CD4-positive, CD25-positive, alpha-beta regulatory T cell (primary cell): ENCODE measurements at places on chromosomes 7 and 10. TPM values are rescaled to one million over a fixed set of nuclear protein-coding genes. Genes with fewer than 3 reads are reported as not detected.

Gene SPDYE9
- not detected for total RNA-seq

Gene FAM25G
- not detected for total RNA-seq

DNA sequence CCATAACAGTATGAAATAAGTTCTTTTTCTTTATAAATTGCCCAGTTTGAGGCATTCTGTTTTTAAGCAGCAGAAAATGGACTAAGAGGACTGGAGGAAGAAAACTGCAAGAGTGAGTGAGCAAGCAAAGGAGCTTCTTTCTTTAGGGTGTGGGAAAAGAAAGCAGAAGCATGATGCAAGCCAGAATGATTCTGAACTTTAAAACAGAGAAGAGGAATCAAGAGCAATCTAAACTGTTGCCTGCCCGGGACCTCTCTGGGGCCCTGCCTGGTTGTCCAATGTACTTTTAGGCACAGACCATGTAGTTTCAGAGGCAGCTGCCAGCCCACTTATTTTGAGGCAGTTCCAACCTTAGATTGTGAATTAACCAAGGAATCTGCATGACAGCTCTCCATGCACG is 186.3 kb downstream of the PLPP4 start:
- no peak overlapping the region for H3K27ac ChIP-seq
- no peak for DNase-seq
- no peaks in the 10 kb centered on the region for H3K4me1 ChIP-seq
- no peaks in the 10 kb centered on the region for H3K27me3 ChIP-seq

DNA sequence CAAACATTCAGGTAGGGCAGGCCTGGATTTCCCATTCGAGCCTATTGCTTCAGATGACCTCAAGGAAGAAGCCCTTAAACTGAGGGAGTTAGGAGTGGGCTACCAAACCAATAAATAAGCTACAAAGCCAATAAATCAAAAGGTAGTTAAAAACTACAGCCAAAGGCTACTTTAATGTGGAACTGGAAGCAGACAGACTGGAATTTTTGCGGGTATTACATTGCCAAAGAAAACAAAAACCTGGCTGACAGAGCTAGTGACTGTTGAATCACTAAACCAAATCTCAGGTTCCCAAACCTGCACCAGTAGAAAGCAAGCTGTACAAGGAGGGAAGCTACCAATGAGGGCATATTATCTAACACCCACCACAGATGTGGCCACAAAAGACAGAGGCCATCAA is 315.6 kb downstream of the GRM8 start:
- no peak overlapping the region for H3K27ac ChIP-seq
- no peaks in the 10 kb centered on the region for H3K4me1 ChIP-seq
- no peaks in the 10 kb centered on the region for H3K36me3 ChIP-seq
- H3K27me3 ChIP-seq: no peaks in the 10 kb centered on the region

DNA sequence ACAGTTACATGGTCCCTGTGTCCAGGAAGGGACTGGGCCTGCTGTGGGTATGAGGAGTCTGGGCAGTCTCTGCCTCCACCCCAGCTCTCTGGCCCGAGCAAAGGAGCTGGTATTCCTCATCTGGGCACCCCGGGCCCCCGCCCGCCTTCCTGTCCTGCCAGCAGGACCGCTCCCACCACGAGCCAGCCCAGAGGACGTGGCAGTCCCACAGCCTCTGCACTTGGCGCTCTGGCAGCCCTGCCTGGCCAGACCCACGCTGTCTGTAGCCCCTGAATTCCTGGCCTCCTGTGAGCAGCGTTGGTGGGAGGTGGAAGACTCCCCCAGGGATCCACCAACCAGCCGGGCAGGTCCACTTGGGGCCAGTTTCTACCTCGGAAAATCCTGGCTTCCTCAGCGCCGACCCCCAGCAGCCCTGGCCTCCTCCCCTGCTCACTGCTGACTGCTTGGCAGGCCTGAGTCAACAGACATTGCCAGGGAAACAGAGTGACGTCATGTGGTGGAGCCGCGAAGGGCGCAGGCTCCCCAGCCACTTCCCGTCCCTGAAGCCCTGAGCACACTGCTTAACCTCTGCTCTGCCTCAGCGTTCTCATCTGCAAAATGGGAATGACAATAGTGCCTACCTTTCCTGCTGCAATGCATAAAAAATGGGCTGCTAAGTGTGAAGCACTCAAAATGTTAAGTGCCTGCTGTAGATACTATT is 21.6 kb upstream of the LIMK1 start:
- no peak overlapping the region for H3K4me3 ChIP-seq
- no peaks in the 10 kb centered on the region for H3K36me3 ChIP-seq
- peaks cover 7% of the 10 kb centered on the region for H3K4me1 ChIP-seq
- peak overlapping the region; percentile 50 for H3K27ac ChIP-seq

- H3K4me3 ChIP-seq: no peak overlapping the region
- H3K36me3 ChIP-seq: peaks cover 2% of the 10 kb centered on the region
- no peaks in the 10 kb centered on the region for H3K27me3 ChIP-seq
Observed at GRCh38 chr7:151681726-151682125, 162.0 kb upstream of the RHEB start.

- DNase-seq: no peak
- H3K4me1 ChIP-seq: no peaks in the 10 kb centered on the region
- H3K27ac ChIP-seq: no peak overlapping the region
- no peaks in the 10 kb centered on the region for H3K36me3 ChIP-seq
- H3K27me3 ChIP-seq: no peaks in the 10 kb centered on the region
- H3K4me3 ChIP-seq: no peak overlapping the region
Observed at GRCh38 chr10:59325116-59325515, 37.2 kb downstream of the FAM13C start.

GRCh38 chr10:106189292-106189691 is 975.2 kb downstream of the SORCS1 start:
- H3K4me3 ChIP-seq: no peak overlapping the region

- no peaks in the 10 kb centered on the region for H3K36me3 ChIP-seq
- H3K27ac ChIP-seq: no peak overlapping the region
- DNase-seq: no peak
- H3K4me1 ChIP-seq: no peaks in the 10 kb centered on the region
- H3K4me3 ChIP-seq: no peak overlapping the region
- H3K27me3 ChIP-seq: peaks cover 10% of the 10 kb centered on the region
Observed at GRCh38 chr7:7536396-7537019, 835 bp upstream of the COL28A1 start.

DNA sequence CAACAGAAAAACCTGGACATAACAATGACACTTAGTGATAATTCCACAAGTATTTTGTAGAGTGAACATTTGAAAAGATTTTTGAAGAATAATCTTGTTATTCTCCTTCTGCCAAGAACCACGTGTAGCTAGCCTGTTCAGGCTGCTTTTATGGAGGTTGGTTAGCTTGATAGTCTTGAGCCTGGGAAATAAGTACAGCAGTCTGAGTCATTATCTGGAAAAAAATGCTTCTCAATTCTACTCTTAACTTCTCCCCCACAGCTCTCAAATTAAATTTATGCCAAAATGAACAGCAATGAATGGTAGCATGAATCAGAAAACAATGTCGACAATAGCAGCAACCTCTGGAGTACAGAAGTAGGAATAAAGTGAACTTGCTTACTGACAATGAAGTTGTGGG is 63.2 kb downstream of the GPR37 start:
- H3K27ac ChIP-seq: no peak overlapping the region
- H3K4me3 ChIP-seq: no peak overlapping the region
- DNase-seq: no peak
- no peaks in the 10 kb centered on the region for H3K4me1 ChIP-seq
